AG04449 (cell line): ENCODE measurements at places on chromosomes 1 and 21.

DNA sequence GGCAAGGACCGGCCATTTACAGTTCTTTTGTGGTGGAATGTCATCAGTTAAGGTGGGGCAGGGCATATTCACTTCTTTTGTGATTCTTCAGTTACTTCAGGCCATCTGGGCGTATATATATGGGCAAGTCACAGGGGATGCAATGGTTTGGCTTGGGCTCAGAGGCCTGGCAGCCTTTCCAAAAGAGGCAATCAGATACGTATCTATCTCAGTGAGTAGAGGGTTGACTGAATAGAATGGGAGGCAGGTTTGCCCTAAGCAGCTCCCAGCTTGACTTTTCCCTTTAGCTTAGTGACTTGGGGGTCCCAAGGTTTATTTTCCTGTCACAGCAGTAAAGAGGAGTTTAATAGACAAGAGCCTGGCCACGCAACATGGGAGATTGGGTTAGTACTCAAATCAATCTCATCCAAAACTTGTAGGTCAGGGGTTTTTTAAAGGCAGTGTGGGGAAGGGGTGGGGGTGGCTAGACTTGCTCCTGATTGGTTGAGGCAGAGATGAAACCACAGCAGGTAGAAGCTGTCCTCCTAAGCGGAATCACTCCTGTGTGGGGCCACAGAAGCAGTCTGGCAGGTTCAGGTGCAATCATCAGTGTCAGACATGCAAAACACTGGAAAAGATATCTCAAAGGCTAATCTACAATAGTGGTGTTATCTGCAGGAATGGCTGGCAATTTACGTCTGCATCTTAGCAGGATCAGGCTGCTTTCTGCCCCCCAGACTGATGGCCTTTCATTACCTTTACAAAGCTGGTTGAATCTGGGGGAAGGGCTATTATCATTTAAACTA, 112.9 kb downstream of the TLR5 start:
- no peak for DNase-seq

GRCh38 chr1:112528076-112528475, 19.3 kb downstream of the WNT2B start:
- no peak for DNase-seq

GRCh38 chr1:3461934-3462275, 7.4 kb downstream of the ARHGEF16 start:
- no peak for DNase-seq

- DNase-seq: no peak
Measured at GRCh38 chr21:43187715-43188114, 18.9 kb downstream of the CRYAA start.

GRCh38 chr1:2865571-2866421, 64.3 kb upstream of the TTC34 start:
- no peak for DNase-seq
